ENCODE measurements at places on chromosomes 2 and 18.

DNA sequence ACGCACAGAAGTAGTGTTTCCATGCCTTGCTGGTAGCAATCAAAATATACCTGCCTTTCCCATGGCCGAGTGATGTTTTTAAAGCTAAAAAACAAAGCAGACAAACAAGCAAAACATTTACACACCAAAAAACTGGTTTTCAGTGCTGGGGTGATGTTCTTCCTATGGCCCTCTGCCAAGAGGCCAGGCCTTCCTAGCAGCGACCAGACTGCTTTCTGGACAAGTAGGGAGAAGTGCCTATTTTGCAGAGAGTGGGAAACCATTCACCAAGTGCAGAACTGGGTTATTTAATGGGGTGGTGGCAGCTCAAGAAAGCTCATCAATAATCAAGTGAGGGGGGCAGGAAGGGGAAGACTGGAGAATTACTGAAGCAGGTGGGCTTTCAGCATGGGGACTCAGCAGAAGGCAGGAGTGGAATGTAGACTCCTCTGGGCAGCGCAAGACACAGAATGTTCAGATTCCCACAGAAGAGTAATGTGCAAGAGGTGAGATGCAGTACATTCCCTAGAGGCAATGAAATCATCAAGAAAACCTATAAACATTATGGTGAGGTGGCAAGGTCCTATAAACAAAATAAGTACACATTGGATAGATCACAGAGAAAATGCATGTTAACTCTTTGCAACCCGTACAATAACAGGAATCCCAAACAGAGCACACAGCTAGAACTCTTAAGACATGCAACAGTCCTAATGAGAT is 44.0 kb downstream of the CPO start:
- DNase-seq = no peak

GRCh38 chr18:49023938-49024803 is 73.4 kb upstream of the SMAD7 start:
- DNase-seq = no peak

- no peak for DNase-seq
Measured at GRCh38 chr2:66364495-66365333, 70.2 kb upstream of the MEIS1 start.

DNA sequence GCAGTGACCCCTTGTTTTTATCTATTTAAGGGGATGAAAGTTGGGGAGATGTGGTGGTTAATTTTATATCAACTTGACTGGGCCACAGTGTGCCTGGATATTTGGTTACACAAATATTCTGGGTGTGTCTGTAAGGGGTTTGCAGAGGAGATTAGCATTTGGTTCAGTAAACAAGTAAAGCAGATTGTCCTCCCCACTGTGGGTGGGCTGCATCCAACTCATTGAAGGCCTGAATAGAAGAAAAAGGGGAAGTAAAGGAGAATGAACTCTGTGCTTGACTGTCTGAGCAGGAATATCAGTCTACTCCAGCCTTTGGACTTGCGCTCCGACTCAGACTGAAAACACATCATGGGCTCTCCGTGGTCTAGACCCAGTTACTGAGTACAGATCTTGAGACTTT is 80.9 kb downstream of the GCA start:
- no peak for DNase-seq

- DNase-seq = no peak
Measured at GRCh38 chr2:143083636-143084035, 45.6 kb upstream of the ARHGAP15 start.

DNA sequence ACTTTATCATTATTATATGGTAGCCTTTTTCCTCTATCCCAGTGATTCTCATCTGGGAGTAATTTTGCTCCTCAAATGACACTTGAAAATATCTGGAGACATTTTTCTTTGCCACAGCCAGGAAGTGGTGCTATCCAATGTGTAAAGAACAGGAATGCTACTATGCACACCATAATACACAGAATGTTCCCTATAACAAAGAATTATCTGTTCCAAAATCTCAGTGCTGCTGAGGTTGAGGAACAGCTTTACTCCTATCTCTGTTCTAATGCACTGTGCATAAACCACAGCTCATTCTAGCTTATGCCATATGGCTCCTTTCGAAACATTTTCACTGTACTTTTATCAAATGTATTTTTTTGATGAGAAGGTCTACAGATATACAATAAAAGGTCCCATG is 1231.2 kb upstream of the CELF4 start:
- DNase-seq = no peak

DNA sequence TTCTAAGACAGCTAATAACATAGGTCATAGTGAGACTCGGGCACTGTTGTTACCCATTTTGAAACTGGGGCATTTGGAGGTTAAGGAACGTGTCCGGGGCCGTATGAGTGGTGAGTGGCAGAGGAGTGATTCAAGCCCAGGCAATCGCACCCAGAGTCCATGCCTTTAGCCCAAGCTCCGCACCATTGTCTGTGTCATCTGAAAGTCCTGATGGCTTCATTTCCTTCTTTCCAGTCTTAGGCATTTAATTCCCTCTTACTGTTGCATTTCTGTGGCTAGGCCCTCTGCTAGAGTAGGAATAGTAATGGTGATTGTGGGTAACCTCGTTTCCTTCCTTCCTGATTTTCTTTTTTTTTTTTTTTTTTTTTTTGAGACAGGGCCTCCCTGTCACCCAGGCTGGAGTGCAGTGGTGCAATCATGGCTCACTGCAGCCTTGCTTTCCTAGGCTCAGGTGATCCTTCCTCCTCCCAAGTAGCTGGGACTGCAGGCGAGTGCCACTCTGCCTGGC is 49.8 kb upstream of the ASB1 start:
- no peak for DNase-seq

DNA sequence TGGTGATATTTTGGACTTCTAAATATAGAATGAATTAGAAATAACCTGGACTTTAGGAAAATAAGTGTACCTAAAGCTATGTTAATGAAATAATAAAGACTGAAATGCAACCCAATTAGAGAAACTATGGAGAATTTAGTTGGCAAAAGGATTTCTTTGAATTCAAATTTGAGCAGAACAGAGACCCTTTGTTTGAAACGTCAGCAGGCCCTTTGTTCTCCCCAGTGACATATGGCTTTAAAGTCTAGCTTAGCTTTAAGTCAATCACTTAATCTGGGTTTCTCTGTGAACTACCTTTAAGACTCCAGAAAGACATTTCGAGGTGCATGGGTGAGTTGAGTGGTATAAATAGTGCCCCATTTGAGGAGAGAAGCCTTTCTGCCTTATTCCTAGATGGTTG is 130.5 kb upstream of the CREB1 start:
- no peak for DNase-seq

GRCh38 chr2:29751390-29751789 is 170.0 kb downstream of the ALK start:
- no peak for DNase-seq

- no peak for DNase-seq
Measured at GRCh38 chr2:165902934-165903333, 50.6 kb downstream of the TTC21B start.

DNA sequence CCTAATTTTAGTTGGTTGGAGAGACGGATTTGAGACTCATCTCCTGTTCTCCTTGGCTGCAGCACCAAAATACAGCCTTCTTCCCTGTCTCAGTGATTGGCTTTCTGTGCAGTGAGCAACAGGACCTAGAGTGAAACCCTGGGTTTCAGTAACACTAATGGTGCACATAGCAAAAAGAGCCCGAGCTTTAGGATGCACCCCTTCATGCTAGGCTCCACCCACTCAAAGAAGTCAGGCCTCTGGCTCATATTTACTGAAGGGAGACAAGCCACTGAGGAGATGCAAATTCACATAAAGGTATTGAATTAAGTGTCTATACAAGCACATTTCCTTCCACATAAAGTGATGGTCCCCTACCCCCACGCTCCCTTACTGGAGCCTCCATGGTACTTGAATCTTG is 131.9 kb upstream of the CHAC2 start:
- no peak for DNase-seq

- no peak for DNase-seq
Measured at GRCh38 chr2:197191940-197192322, 118.6 kb downstream of the ANKRD44 start.

DNA sequence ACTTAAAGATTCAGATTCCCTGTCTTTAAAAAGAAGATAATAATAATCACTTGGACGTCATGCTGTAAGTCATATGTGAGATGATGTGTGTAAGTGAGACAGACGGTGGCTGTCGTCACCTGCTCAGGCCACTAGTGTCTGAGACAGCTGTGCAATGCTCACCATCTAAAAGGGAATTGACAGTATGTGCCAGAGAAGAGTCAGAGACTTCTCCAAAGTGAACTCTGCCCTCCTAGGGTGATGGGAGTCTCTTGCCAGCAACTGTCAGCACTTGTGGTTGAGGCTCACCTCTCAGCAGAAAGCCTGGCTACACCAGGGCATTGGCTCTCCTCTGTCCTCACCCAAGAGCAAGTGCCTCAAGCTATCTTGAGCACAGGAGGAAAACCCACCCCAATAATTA is 131.6 kb upstream of the DNAJC10 start:
- no peak for DNase-seq

DNA sequence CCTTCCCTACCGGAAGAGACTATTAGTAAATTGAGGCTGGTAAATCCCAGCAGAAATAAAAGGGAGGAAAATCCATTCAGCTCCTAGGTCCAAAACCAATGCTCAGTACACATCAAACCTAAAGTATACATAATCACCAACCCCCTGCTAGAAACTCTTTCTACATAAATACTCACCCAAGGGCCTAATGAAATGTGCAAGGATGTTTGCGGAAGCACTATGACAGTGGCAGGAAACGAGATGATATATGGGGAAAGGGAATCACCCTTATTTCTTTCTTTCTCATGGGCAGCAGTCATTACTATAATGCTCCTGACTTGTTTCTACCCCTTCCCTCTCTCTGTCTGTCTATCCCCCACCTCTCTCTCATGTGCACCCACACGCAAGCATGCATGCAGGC is 1.3 kb upstream of the SCTR start:
- no peak for DNase-seq

- DNase-seq = no peak
Measured at GRCh38 chr2:23617167-23617810, 232.3 kb downstream of the KLHL29 start.

DNA sequence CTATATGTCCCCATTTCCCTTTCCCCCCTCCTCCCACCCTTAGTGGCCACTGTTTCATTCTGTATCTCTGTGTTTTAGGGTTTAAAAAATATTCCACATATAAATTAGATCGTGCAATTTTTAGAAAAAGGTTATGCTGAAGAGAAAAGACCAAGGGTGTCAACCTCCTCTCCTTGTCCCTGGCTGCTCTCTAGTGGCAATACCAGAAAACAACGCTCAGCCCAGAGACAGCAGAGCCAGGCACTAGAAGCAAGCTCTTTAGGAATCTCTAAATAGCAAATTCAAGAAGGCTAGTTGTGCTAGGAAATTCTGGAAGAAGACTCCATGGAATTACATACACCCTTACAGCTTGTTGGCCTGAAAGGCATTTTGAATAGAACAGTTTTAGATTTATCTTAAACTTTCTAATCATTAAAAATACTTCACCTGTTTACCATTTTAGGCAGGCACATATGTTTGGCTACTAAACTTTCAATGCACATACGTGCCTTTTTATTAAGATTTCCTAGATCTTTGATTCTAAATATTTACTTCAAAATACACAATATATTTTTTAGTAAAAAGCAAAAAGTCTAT is 35.1 kb upstream of the RASGRP3 start:
- DNase-seq = peak; percentile 4

DNA sequence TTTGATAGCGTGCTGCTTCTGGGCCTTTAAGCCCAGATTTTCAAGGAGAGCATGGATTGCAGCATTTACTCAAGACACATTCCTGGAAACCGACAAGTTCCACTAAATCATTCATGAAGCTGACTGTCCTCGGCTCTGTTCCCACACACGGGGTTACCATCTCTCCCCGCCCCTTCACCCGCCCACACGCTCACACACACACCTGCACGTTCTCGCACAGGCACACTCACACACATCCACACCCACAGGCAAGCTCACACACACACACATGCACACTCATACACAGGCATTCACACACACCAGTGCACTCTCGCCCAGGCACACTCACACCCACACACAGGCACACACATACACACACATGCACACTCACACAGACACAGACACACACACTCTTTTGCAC is 150.0 kb upstream of the AGAP1 start:
- no peak for DNase-seq

GRCh38 chr2:52145005-52145404 is 1113.1 kb upstream of the NRXN1 start:
- DNase-seq = no peak

- DNase-seq = no peak
Measured at GRCh38 chr2:149473521-149473920, 114.1 kb downstream of the MMADHC start.

- DNase-seq = no peak
Measured at GRCh38 chr18:6056171-6056910, 161.0 kb upstream of the TMEM200C start.

GRCh38 chr2:38622210-38622609 is 19.5 kb upstream of the HNRNPLL start:
- DNase-seq = no peak

DNA sequence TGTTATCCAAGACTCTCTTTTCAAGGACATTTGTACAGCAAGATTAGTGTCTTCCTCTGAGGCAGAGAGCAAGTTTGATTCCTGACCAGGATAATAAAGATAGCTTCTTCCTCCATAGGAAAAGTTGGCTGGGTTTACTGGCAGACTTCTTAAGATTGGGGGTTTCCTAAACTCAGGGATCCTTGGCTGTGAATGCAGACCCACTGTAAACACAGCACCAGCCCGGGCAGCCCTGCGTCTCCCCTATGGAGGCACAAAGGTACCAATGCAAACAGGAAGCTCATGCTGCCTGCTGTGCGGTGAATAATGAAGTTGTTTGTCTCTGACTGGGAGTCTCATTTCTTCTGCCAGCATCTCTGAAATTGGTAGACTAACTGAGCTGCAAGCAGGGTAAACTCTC is 96.2 kb upstream of the ARHGAP28 start:
- DNase-seq = no peak

DNA sequence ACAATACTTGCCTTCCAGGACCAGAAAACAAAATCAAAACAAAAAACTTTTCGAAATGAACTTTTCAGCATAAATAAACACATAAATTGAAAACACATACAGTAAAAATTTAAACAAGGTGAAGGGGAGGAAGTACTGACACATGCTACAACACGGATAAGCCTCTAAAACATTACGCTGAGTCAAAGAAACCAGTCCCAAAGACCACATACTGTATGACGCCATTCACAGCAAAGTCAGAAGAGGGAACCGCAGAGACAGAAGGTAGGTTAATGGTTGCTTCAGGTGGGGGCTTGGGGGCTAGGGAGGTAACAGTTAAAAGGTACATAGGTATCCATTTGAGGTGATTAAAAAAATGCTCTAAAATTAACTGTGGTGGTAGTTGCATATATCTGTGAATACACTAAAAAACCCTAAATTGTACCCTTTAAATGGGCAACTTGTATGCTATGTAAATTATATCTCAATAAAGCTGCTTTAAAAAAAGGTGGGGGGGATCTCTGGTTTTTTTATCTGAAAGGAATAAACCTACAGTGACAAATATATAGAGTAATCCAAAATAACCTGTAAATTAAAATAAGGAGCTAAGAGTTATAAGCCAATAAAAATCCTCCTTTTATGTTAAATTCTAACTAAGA is 7.1 kb downstream of the COX7A2L start:
- no peak for DNase-seq

- DNase-seq = no peak
Measured at GRCh38 chr2:73053316-73054114, 18.0 kb downstream of the SFXN5 start.

GRCh38 chr2:119117891-119118882 is 40.4 kb downstream of the C1QL2 start:
- no peak for DNase-seq

GRCh38 chr2:189999661-190000060 is 62.9 kb downstream of the MSTN start:
- no peak for DNase-seq

GRCh38 chr2:64610316-64610855 is 43.3 kb downstream of the SERTAD2 start:
- no peak for DNase-seq

- DNase-seq = no peak
Measured at GRCh38 chr18:3620146-3621119, 170.5 kb downstream of the TGIF1 start.

All from stimulated activated naive B cell treated with anti-CD40 and anti-IgM and Interleukin-4, amounts not matched to agents 10 μg/mL and 1 μg/mL and 100 μg/mL, for 72 hours (primary cell).